ENCODE measurements at places on chromosomes 13 and 19.

- DNase-seq = no peak
Observed at GRCh38 chr13:87941226-87941625, 270.1 kb downstream of the SLITRK5 start.

DNA sequence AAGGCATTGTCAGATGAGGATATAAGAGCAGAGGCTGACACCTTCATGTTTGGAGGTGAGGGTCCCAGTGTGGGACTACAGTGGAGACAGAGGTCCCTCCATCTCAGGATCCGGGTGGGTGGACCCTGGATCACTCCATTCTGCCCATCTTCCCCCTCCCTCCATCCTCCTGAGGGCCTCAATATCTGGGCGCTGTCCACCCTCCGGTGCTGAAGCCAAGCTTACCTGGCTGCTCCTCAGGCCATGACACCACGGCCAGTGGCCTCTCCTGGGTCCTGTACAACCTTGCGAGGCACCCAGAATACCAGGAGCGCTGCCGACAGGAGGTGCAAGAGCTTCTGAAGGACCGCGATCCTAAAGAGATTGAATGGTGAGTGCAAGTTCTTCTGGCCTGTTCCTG is 11.9 kb downstream of the CYP4F12 start:
- DNase-seq = no peak

GRCh38 chr13:41052441-41052840 is 8.9 kb upstream of the WBP4 start:
- no peak for DNase-seq

GRCh38 chr19:51772977-51773376 is 12.0 kb downstream of the FPR2 start:
- DNase-seq = no peak

DNA sequence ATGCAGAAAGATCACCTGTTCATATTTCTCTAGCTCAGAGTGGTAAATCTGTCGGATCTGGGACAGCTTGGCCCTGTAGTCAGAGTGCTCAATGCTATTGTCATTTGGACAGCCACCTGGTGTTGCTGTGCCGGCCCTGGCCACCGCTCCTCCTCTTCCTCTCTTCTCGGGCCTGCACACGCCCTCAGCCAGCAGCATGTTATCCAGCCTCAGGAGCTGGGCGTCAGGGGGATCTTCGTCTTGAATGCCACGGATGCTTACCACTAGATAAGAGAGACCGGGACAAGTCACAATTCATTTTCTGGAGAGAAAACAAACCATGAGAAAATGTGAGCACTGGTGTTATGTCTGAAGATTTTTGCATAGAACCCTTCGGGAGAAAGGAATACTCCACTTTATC is 32.5 kb downstream of the CILP2 start:
- no peak for DNase-seq

- no peak for DNase-seq
Observed at GRCh38 chr19:48648134-48648533, 2.1 kb upstream of the CA11 start.

- no peak for DNase-seq
Observed at GRCh38 chr13:101455863-101456262, 3.4 kb downstream of the ITGBL1 start.

DNA sequence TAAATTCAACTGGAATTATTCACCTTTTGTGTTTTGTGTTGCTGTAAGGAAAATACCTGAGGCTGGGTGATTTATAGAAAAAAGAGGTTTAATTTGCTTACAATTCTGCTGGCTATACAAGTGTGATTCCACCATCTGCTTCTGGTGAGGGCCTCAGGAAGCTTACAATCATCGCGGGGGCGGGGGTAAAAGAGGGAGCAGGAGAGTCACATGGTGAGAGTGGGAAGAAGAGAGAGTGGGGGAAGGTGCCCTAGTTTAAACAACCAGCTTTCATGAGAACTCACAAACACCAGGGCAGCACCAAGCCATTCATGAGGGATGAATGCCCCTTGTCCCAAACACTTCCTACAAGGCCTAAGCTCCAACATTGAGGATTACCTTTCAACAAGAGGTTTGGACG is 760.7 kb upstream of the PCDH9 start:
- no peak for DNase-seq

DNA sequence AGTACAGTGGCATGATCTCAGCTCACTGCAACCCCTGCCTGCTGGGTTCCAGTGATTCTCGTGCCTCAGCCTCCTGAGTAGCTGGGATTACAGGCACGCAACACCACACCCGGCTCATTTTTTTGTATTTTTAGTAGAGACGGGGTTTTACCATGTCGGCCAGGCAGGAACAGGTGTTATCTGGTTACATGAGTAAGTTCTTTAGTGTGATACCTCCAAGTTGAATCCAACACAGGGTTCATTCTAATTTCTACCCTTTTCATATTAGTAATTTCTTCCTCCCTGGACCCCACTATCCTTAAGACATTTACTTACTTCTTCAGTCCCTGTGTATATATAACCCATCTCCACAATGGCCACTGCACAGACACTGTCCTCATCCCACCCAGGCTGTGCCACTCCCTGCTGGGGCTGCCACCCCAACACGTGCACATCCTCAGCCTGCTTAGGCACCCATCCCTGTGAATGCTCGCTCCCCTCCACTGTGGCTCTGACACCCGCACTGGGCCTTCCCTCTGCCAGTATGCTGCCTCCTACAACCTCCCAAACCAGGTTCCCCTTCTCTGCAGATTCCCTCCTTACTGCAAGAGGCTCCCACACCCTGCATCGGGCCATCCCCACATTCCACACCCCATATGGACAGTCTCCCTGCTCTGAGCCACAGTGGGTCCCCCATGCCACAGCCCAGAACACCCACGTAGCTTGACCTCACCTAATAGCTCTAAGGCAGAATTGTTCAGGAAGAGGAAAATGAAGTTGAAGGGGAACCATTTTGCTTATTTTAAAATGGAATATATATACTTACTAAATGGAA is 147.1 kb downstream of the TBC1D4 start:
- no peak for DNase-seq

DNA sequence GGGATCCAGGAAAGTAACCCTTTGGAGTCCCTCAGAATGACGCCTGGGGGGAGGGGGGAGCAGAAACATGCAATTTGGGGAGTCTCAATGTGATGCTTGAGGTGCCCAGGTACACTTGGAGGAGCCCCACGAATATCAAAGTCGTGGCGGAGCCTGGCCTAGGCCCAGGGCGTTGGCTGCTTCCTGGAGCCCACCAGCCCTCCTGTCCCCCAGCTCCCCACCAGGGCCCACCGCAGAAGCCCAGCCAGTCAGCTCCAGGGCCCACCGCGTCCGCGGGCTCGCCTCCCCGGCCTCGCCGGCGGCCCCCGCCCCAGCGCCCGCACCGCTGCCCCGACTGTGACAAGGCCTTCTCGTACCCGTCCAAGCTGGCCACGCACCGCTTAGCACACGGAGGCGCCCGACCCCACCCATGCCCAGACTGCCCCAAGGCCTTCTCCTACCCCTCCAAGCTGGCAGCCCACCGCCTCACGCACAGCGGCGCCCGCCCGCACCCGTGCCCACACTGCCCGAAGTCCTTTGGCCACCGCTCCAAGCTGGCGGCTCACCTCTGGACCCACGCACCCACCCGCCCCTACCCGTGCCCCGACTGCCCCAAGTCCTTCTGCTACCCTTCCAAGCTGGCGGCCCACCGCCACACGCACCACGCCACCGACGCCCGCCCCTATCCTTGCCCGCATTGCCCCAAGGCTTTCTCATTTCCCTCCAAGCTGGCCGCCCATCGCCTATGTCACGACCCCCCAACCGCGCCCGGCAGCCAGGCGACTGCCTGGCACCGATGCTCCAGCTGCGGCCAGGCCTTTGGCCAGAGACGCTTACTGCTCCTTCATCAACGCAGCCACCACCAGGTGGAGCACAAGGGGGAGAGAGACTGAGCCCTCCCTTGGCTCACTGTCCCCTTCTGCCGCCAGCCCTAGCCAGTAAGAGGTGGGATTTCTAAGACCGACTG is 2.1 kb downstream of the ZNF575 start:
- no peak for DNase-seq

DNA sequence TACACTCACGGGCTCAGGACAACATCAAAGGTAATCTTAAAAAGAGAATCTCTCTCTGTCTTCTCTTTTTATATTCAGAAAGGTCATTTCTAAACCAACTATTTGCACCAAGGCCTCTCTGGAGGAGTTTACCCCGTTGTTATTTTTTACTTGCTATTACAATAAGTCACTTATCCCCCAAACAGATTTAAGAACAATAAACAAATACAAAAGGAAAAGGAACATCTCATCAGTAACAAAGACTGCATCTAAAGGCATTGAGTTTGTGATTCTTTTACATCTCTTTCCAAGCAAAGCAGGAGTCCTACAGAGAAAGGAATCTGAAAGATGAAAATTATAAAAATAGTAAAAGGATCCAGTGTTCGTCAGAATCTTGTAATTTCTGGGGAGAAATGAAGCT is 75.4 kb downstream of the GGACT start:
- no peak for DNase-seq

- DNase-seq = no peak
Observed at GRCh38 chr13:107843281-107843680, 372.1 kb downstream of the LIG4 start.

- DNase-seq = no peak
Observed at GRCh38 chr13:31115616-31116015, 46.1 kb downstream of the HSPH1 start.

DNA sequence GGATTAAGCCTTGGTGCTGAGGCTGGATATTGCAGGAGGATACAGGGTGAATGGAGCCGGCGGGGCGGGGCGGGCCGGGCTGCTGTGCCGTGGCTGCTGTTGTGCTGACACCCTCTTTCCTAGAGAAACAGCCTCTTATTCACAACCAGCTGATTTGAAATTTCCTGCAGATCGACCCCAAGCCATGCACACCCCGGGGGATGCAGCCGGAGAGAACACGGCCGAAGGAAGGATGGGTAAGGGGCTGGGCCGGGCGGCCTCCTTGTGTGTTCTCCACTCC is 11.1 kb downstream of the DAZAP1 start:
- no peak for DNase-seq

DNA sequence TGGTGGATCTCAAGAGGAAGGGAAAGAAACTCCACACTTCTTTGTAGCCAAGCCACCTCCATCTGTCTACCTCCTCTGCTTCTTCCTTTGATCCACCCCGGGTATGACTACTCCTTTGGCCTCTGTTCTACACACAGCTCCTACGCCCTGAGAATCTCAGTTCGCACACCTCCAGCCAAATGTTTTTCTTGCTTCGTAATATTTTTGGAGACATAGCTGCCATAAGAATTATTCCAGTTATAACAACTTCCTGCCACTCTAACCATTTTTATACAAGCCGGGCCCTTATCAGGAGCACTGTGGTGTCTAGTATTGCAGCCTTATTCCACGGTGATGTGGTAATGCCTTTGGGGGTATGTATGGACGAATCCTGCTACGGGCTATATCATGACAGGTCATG is 126.7 kb downstream of the STARD13 start:
- DNase-seq = no peak

GRCh38 chr19:4556597-4557127 is 2.8 kb downstream of the SEMA6B start:
- DNase-seq = no peak

DNA sequence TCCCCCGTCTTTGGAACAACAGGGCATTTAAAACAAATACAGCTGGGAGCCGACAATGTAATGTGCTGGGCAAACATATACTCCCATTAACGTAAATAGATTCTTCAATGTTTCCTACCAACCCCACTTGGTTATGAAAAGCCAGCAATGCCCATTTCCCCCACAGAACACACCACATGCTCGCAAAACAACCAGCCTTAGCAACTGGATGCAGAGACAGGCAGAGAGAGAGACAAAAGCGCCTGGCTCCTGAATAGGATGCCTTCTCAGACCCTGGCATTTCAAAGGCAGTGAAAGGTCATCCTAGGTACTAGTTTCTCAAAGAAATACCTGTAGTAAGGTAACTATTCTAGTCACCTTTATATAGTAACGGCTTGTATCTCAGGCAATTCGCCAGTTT is 462.9 kb downstream of the ITGBL1 start:
- no peak for DNase-seq

- no peak for DNase-seq
Observed at GRCh38 chr19:3599776-3600187, 6.9 kb downstream of the TBXA2R start.

- DNase-seq = no peak
Observed at GRCh38 chr19:54949412-54949811, 2.1 kb upstream of the NLRP7 start.

DNA sequence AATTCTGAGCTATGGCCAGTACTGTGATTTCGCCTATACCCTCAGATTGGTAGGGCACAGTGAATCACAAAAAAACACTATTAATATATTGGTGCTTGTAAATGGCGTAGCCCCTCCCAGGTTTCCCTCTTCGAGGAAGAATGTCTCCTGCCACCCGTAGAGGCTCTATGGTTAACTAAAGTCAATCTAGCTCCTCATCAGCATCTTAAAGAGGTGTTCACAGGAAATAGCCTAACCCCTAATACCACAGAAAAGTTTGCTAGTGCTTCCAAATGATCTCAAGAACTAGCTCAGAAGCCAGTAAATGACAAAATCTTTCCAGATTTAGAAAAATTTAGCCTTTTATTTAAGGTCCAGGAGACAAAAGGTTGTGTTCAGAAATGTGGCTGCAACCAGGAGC is 56.3 kb upstream of the DCT start:
- no peak for DNase-seq

GRCh38 chr19:39236527-39236926 is 8.3 kb downstream of the IFNL3 start:
- no peak for DNase-seq

GRCh38 chr13:91353494-91353893 is 6.0 kb downstream of the MIR17HG start:
- no peak for DNase-seq

DNA sequence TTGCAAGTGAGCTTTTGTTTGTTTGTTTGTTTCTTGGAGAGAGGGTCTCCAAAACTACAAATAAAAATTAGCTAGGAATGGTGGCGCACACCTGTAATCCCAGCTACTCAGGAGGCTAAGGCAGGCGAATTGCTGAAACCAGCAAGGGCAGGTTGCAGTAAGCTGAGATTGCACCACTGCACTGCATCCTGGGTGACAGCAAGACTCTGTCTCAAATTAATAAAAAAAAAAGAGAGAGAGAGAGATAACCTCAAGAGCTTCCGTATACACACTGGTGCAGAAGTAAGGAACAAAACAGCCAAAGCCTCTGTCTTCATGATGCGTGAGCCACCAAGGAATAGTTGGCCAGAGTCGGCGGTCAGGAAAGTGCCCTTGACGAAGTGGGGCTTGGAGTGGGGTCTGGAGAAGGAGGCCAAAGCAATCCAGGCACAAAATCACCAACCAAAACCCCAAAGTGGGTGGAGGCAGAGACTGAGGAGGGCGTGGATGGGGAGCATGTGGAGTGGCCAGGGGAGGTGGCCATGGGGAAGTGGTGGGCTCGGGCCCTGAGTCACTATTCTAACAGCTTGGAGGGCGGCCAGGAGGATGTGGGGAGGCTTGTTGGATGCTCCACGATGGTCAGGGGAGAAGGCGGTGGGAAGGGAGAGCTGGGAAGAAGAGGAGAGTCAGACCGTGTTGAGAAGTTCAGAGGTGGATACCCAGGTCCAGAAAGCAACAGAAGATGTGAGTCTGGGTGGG is 21.2 kb upstream of the TOMM40 start:
- DNase-seq = no peak

- DNase-seq = no peak
Observed at GRCh38 chr13:77519808-77520207, 15.7 kb upstream of the SCEL start.
